ENCODE measurements at places on chromosomes 7 and 10.
A peak's percentile ranks its signal among the peaks of the same experiment; 100 is the strongest.

GRCh38 chr7:85167636-85168035 lies 19.2 kb downstream of the SEMA3D start:
- DNase-seq = no peak

DNA sequence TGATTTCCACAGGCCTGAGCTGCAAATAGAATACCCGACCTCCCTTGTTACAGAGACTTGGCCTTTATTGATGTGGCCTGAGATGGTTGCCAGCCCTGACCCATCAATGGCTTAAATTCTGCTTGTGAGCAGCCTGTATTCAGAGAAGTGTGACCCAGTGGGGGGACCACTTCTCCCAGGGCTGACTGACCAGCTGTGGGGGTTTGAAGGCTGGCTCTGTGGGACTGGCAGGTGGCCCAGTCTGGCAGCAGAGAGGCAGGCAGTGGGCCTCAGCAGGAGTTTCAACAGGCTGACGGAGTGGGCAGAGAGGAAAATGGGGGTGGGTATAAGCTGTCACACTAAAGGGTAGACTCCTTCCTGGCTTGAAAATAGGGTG lies 12.2 kb upstream of the PPIF start:
- no peak for DNase-seq

DNA sequence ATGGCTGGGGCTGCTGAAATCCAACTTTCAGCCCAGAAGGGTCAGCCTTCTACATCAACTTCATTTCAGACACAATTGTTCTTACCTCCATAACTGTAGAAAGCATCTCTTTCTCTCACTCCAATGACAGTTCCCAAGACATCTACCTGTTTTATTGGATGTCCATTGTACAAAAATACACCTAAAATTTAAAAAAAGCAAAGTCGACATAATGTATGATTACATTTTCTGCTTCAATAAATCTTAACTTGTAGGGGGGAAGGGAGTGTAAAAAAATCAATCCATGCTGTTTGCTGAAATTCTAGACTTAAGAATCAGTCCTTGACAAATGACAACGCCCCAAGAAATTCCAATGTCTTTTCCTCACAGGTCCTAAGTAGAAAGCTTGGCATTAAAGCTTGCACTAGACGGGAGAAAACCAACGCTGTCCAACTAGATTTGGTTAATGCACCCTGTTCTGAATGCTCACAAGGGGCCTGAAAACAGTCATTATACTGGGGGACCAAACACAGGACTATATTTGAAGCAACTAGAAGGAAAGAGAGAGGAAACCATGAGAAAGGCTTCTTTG lies 7.5 kb downstream of the STN1 start:
- DNase-seq = no peak

DNA sequence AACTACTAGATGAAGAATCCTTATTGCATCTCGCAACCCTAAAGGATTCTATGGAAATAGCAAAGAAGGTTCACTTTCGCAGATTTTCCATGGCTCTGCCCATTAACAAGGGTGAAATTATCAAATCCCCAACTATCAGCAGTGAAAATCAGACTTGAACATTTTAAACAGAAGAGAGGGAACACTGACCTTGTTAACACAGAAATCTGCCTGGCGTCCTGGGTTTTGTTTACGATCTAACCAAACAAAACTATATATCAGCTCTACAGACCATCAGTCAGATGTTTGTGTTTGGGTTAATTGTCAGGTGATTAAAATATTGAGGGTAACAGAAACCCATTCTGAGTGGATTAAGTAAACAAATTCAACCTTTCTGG lies 1.9 kb downstream of the CTTNBP2 start:
- no peak for DNase-seq

DNA sequence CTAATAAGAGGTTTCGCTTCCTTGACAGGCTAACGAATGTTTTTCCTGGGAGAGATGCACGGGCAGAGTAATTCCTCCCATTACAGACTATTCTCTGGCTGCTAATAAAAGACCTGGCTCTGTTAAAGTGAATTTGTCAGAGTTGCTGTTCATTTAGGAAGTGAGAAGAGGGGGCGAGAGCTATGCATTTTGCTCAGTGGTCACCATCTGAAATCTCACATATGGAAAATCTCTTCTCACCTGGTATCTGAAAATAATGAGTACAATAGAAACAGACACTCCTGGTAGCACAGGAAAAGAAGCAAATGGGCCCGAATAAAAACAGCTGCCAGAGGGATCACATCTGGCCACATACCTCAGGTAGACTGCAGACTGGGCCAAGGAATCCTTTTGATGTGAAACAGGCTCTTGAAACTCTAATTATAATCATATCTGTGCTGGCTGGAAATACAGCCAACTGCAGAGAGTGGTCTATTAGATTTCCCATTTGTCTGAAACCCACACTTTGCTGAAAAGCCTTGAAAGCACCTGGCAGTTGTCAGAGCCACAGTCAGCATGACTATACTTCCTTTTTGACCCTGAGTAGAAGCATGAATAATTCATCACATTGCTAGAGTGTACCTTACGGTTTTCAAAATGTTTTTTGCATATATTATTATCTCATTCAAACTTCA lies 33.6 kb downstream of the AOAH start:
- no peak for DNase-seq

- no peak for DNase-seq
Measured at GRCh38 chr10:92575961-92576360, 2.1 kb upstream of the IDE start.

DNA sequence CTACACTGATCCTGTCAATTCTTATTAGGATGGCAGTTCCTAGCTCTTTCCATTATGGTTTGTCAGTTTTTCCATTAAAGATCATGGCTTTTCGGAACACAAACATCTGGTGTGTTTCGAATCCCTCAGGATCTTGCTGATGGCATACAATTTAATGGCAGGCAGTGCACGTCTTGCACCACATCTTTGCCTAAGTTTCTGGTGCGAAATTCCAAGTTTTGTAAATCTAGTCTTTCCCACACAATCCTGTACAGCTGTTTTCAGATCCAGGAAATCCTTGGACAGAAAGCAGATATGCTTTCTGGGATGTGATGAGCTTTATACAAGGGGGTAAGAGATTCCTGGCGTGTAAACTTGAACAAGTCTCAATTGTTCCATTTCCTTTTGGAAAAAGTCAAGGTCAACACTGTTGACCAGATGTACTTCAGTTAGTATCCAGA lies 224.3 kb upstream of the PHYHIPL start:
- DNase-seq = no peak

- peak; percentile 81 for DNase-seq
Measured at GRCh38 chr10:1715821-1716220, 21.5 kb downstream of the ADARB2 start.

- no peak for DNase-seq
Measured at GRCh38 chr7:64463636-64464375, 99.1 kb downstream of the ZNF680 start.

DNA sequence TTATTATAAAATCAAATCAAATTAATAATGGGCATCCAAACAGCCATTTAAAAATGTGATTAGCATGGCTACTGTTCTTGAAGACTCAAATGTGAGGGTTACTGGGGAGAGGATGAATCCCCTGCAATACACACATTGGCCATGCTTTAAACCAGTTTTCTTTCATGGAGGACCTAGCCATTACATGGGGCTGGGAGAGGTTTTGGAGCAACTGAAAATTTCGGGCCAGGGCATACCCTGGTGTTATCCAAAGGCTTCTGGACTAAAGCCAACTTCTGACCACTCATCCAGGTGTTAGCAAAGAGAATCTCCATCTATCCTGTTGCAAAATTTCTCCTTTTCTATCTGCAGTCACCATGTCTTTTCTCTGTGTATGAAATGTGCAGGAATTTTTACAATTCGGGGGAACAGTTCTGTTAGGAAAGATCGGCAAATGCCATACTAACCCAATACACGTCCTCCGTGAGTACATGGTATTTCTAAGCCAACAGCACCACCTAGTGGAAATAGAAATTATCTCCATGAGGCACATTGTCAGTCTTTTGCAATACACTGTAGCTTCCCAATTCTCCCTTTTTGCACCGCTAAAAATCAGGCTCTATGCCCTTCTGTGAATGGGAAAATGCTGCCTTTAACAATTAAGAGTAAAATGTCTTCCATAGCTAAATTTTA lies 47.0 kb upstream of the ZNF107 start:
- peak; percentile 43 for DNase-seq

- no peak for DNase-seq
Measured at GRCh38 chr7:11818281-11818680, 13.7 kb downstream of the THSD7A start.

- DNase-seq = no peak
Measured at GRCh38 chr7:135977742-135978066, 545 bp upstream of the MTPN start.

- no peak for DNase-seq
Measured at GRCh38 chr7:97697396-97697795, 34.5 kb upstream of the TAC1 start.

DNA sequence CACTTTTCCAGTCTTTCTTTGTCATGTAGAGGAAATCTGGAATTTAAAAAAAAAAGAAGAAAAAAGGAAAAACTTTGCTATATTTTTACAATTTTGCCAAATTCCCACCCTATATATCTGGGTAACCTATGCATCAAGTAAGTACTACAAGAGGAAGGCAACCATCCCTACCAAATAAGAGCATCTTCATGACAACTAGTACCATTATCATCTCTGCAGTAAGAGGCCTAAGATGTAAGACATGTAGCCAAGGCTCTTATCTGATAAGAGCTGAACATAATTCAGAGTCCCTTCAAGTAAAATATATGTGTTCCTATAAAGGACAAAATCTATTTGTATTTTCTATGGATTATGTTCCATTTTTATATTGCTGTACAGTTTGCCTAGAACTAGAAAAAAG lies 3.5 kb downstream of the THAP5 start:
- DNase-seq = no peak

DNA sequence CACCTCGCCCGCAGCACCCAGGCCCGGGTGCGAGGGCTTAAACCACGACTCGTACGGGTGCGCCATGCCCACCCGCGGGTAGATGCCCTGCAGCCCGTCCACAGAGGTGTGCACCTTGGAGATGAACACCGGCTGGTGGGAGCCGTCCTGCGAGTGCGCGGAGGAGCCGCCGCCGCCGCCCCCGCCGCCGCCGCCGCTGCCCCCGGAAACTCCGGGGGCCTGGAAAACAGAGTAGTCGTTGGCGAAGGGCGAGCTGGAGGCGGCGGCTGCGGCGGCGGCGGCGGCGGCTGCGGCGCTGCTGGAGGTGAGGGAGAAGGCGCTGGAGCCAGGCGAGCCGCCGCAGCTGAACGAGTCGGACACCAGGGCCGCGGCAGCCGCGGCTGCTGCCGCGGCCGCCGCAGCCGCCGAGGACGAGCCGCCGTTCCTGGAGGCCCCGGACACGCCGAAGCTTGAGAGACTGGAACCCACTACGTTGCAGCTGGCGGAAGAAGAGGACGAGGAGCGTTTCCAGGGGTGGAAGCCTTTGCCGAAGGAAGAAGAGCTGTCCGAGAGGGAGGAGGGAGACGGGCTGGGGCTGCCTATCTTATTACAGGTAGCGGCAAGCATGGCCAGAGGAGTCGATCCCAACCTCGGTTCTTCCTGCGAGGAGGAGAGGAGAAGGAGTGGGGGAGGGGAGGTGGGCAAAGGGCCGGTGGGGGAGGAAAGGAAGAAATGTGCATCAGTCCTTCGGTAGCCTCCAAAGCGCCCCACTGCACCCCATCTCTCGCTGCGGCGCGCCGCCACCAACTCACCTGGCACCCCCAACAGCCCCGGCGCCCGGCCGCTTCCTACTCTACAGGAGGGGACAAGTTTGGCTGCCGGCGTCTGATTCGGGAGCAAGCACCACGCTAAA lies 1.3 kb downstream of the SP8 start:
- peak; percentile 60 for DNase-seq

DNA sequence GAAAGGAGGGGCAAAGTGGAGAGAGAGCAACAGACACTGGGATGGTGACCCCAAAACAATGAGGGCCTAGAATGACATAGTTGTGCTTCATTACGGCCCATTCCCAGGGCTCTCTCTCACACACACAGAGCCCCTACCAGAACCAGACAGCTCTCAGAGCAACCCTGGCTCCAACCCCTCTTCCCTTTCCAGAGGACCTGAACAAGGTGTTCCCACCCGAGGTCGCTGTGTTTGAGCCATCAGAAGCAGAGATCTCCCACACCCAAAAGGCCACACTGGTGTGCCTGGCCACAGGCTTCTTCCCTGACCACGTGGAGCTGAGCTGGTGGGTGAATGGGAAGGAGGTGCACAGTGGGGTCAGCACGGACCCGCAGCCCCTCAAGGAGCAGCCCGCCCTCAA lies 20.7 kb downstream of the PRSS2 start:
- DNase-seq = no peak

DNA sequence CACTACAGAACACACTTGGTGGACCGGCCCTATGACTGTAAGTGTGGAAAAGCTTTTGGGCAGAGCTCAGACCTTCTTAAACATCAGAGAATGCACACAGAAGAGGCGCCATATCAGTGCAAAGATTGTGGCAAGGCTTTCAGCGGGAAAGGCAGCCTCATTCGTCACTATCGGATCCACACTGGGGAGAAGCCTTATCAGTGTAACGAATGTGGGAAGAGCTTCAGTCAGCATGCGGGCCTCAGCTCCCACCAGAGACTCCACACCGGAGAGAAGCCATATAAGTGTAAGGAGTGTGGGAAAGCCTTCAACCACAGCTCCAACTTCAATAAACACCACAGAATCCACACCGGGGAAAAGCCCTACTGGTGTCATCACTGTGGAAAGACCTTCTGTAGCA lies 14.6 kb downstream of the ZSCAN21 start:
- DNase-seq = no peak

GRCh38 chr7:155961241-155962190 lies 149.3 kb upstream of the SHH start:
- no peak for DNase-seq

DNA sequence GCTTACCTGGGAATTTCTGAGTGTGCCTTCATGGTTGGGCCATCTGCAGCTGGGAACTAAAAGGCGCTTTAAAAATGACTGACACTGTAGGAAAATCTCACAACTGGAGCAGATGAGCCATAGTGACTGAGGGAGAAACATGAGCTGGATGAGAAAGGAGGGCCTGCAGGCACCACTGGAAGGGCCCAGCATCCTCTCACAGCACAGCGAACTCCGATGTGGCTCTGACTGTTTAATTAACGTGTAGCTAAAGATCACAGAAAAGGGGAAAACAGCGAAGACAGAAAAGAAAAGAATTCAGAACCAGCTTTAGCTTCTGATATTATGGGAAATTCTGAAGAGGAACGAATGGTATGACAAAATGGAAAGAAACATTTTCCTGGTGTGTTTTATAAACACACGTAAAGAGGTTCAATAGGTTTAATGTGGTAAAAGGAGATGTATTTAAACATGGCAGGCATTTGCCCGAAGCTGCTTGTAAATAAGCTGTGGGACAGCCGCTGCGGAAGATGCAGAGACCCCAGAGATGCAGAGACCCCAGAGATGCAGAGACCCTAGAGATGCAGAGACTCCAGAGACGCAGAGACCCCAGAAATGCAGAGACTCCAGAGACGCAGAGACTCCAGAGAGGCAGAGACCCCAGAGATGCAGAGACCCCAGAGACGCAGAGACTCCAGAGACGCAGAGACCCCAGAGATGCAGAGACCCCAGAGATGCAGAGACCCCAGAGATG lies 534.3 kb downstream of the PTPRN2 start:
- no peak for DNase-seq

DNA sequence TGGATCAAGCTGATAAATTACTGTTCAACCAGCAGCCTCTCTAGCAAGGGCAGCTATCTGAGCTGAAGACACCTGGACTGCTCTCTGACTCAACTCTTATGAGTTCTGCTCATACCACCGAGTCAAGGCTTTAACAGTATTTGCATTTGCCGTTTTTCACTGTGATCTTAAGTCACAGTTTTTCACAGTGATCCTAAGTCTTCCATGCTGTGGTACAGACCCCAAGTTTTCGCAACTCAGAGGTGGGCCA lies 31.3 kb downstream of the PIP4K2A start:
- no peak for DNase-seq

GRCh38 chr7:159007364-159007995 lies 137.2 kb downstream of the VIPR2 start:
- no peak for DNase-seq

GRCh38 chr10:110803239-110803749 lies 68.4 kb upstream of the PDCD4 start:
- DNase-seq = no peak
